ENCODE measurements at places on chromosomes 6 and 20.

- no peak for DNase-seq
Observed at GRCh38 chr6:90019216-90019615, 124.9 kb downstream of the GJA10 start.

DNA sequence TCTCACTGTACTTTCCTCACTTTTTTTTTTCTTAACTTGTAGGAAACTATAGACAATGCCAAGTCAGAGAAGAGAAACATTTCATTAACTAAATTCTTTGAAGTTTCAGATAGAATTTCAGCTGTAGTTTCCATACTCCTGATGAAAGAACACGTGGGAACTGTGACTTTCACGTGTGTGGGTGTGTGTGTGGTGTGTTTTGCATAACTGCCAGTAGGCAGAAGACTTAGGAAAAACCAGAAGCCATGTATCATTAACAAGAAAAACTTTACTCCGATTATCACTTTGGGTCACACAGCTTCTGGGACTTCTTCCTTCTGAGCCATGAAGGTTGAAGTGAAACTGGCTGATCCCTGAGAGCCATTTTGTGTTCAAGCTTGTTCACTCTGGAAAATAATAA lies 483.3 kb downstream of the TFAP2B start:
- DNase-seq, result no peak

DNA sequence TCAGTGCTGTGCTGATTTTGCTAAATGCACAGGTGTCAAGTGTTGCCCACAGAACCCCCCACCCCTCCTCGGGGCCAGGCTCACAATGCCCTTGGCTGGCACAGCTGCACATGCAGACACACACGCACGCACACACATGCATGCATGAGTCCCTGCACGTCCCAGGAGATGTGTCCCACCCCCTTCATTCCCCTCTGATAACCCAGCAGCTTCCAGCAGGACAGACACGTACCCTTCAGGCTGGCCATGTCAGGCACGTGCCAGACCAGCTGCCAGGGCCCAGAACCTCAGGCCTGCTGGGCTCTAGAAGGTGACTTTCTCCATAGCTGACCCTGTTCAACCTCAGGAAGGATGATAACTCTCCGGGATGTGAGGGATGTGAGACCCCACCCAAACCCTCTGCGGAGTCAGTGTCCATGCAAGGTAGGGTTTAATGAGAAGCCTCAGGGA lies 44.4 kb downstream of the MRPL14 start:
- DNase-seq, result no peak

DNA sequence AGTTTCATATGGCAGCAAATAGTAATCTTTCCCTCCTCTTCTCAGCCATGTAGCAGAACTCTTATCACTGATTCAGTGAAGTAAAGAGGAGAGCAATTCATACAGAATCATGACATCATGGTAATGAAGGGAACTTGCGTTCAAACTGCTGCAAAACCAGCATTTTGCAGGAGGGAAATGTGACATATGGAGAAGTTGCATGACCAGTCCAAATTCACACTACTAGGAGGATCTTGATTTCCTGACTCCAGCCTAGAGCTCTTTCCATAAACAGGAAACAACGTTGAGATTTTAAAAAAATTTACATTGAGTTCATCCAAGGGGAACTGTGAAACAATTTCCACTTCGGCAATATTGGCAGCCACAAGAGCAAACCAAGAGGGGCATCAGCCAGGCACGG lies 63.8 kb downstream of the MBOAT1 start:
- no peak for DNase-seq

GRCh38 chr20:11993886-11994461 lies 76.3 kb downstream of the BTBD3 start:
- no peak for DNase-seq
